ENCODE measurements at places on chromosomes 7 and 10. TPM values are rescaled to one million over a fixed set of nuclear protein-coding genes. Genes with fewer than 3 reads are reported as not detected.

Gene CRYGN
- total RNA-seq: not detected

Gene NACAD
- total RNA-seq: 7.6 TPM

Gene AP1S1
- 110 TPM for total RNA-seq

Gene CPA1
- total RNA-seq: not detected

Gene LDB1
- total RNA-seq: 63.4 TPM

Gene FAM149B1
- 33.2 TPM for total RNA-seq

Gene BLNK
- total RNA-seq: 0.23 TPM

All from diencephalon (tissue), 1 donor.